ENCODE measurements at places on chromosomes 13 and 19.
A peak's percentile ranks its signal among the peaks of the same experiment; 100 is the strongest.

DNA sequence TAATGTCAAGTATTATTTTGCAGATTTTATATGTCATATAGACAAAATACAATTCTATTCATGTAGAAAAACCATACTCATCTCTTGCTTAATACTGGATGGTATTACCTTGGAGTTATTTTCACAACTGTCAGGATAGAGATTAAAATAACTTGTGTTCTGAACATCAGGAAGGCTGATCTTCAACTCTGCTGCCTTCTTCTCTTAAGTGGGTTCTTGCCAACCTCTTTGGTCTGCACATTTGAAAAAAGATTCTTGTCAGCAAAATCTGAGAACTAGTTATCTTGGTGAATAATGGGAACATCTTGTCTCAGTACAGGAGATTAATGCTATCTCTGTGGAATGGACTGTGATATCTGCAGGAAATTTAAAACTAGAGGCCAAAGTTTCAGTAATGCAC lies 95.2 kb upstream of the FAM216B start:
- DNase-seq, result no peak

- no peak for DNase-seq
Measured at GRCh38 chr13:51955281-51955771, 55.9 kb downstream of the ATP7B start.

DNA sequence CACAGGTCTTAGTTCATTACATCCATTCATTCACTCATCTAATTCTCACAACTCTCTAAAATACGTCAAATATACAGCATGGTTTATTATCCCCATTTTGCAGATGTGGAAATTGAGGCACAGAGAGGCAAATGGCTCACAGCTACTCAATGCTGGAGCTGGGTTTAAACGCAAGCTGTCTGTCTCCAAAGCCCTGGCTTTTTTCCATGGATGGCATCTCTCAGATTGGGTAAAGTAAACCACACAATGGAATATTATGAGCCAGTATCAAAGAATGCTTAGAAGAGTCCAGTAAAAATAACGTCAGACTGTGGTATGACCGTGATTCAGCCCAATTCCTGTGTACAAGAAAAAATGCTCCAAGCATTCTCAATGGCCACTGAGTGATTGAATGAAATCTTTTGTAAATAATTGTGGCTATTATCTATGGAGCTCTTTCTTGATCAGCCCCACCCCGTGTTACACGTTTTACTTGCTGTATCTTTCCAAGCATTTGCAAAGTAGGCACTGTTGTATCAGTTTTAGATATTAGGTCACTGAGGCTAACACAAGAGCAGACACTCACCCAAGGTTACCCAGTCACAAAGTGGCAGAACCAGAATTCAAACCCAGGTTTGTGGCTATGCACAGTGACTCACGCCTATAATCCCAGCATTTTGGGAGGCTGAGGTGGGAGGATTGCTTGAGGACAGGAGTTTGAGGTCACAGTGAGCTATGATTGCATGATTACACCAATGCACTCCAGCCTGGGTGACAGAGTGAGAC lies 5.5 kb upstream of the ACP7 start:
- DNase-seq, result no peak

GRCh38 chr19:51511353-51511752 lies 9.8 kb upstream of the SIGLEC12 start:
- DNase-seq, result peak; percentile 27

GRCh38 chr13:33195693-33196464 lies 89.7 kb downstream of the STARD13 start:
- DNase-seq, result no peak

DNA sequence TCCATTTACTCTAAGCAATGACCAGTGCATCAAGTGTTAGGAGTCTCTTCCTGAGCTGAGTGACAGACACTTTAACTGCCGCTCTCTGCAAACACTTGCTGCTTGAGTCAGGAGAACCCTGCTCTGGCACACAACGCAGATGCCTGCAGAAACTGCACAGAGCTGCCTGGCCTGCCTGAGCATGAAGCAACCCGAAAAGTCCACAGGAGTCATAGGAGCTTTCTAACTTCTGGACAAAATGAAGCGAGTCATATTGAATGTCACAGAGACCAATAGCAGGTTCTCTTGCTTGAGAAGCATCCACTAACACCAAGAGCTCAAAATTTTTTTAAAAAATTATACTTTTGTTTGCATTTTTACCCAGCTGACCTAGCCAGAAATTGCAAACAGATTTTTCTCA lies 232.4 kb downstream of the LHFPL6 start:
- no peak for DNase-seq

DNA sequence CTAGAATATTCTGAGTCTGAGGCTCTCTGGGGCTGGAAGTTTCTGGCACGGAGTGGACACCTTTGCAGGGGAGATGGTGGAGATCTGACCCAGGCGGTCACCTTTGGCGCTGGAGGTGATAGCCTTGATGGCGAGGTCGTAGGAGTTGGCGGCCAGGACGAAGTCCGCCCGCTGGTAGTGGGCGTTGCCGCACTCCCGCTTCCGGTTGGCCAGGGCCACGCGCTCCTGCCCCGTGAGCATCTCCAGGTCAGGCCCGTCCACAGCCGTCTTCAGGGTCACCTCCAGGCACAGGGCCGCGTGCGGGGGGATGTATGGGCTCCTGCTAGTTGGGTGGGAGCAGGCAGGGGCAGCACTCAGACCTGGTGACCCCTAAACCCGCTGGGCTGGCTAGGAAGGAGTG lies 5.3 kb downstream of the FKBP8 start:
- no peak for DNase-seq
